Stimulated activated CD8-positive, alpha-beta memory T cell treated with anti-CD3 and anti-CD28 coated beads, Interleukin-7, amount 100 ng/mL, for 48 hours (primary cell): ENCODE measurements at places on chromosomes 2 and 18.
A peak's percentile ranks its signal among the peaks of the same experiment; 100 is the strongest.

DNA sequence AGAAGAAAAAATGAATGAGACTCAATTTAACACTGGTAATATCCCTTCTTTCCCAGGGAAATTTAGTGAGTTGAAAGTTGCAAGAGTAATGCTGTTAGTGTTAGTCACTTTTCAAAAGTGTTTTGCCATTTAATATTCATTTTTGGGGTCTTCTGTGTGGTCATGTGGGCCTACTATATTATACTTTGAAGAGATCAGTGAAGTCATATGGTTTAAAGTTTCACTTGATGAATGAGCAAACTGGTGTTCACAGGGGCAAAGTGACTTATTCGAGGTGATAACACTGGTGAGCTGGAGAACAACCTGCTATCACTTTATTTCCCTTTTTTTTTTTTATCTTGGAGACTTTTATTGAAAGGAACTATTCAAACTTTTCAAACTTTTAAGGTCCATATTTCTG lies 196.0 kb downstream of the PLCL1 start:
- no peak for DNase-seq

DNA sequence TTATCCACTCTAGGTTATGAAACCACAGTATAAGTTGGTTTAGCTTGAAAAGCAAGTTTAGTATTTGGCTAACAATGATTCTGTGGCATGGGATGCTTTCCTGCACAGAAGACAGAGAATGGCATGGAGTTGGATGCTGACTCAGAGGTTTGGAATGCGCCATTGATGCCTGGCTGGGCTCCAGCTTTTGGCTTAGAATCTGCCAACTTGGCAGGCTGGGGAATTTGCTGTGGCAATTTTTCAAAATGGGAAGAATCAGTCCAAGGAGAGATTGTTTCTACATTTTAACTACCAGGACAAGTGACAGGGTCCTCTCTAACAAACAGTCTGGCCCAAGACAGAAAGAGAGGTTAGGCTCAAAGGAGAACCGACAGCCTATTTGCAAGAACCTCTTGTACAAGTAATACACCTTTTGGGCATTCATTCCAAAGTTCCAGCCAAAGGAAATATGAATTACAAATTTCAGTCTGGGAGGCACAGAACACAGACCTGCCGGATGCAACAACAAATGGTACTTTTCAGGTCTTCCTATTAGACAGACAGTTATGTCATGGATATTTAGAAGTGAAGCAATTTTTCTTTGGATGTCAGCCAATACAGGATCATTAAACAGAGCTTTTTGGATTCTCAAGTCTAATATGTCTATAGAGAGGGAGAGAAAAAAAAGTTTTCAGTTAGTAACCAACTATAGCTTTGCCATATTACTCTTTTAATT lies 1027.7 kb downstream of the TMEM182 start:
- no peak for DNase-seq

GRCh38 chr18:22167091-22167470 lies 2.3 kb upstream of the GATA6 start:
- no peak for DNase-seq

GRCh38 chr2:229445019-229445418 lies 173.9 kb upstream of the PID1 start:
- no peak for DNase-seq

- no peak for DNase-seq
Observed at GRCh38 chr2:219644801-219645480, 17.5 kb downstream of the SLC4A3 start.

DNA sequence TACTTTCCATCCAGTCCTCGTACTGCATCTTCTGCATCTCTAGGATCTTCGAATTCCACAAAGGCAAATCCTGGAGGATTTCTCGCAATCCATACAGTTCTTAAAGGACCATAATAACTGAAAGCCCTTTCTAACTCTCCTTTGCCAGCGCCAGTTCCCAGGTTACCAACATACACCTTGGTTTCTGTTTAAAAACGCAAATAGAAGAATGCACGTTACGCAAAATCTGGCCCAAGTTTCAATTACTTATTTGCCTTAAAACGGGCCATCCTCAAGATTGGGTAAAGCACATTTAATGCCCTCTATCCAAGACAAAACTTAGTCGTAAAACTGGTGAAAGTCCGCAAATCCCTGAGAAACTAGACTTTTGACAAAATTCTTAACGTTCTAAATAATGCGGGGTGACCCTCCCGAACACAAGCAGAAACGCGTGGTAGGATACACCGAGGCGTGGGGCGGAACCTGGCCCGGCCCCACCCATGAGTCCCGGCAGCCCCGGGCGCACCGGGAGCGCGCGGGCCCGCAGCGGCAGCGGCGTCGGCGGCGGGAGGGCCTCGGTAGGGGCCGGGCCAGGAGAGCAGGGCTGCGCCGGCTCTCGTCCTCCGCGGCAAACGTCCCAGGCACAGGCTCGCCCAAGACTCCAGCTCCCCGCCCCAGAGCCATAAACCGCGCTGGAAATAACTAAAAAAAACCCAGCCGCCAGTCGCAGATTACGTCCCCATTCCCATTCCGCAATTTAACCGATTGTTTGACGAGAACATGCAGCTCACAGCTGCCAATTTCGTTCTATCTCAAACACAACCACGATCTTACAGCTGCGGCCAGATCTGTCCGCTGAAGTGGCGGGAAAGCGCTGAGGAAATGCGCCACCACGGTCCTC lies 910 bp downstream of the SRSF7 start:
- DNase-seq: peak; percentile 40

DNA sequence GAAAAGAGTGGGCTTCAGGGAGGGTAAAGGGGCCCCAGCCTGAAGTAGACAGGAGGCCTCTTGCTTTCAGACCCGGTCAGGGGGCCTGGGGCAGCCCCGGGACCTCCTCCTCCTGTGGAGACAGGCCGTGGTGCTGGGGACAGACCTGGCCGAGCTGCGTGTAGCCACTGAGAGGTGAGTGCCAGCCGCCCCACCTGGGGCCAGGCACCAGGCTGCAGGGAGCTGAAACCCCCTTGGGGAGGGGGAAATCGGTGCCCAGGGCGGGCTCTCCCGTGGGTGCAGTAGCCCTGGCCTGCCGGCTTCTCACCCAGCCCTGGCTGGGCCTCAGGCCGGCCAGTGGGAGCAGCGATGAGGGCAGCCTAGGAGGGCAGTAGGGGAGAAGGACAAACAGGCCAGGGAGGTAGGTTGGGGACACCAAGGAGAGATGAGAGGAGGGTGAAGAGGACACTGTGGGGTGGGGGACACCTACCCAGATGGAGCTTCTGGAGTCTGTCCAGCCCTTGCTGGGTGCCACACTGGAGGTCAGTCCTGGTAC lies 24.0 kb downstream of the CROCC2 start:
- DNase-seq: no peak

- DNase-seq: no peak
Observed at GRCh38 chr2:36919041-36919837, 47.1 kb downstream of the STRN start.

- no peak for DNase-seq
Observed at GRCh38 chr2:94759211-94759610, 112.0 kb upstream of the TEKT4 start.

- no peak for DNase-seq
Observed at GRCh38 chr2:139469985-139470384, 689.8 kb upstream of the NXPH2 start.

- DNase-seq: no peak
Observed at GRCh38 chr2:220163486-220163885, 536.1 kb downstream of the SLC4A3 start.

- no peak for DNase-seq
Observed at GRCh38 chr2:154488801-154489200, 209.7 kb upstream of the KCNJ3 start.

DNA sequence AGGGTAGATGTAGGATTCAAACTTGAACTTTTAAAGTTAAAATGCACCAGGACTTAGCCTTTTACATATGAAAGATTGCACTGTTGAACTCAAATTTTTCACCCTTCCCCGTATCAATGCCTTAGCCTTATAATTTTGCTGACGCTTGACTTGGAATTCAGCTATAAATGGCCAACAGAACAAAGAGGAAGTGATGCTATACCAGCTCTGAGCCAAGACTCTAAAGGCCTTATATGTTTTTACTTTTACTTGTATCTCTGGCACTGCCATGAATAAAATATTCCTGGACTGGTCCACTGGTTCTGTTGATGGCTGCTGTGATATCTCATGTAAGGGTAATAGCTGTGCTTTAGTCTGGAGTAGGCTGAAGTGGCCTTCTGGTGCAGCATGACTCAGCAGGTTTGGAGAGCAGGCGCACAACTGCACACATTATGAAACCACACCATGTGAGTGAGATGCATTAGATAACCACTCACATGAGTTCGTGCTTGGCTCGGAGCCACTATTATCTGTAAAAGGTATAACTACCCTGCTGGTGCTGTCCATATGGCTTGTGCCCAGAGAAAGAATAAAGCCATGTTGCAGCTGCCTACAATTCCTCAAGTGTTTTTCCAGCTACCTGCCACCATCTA lies 8.4 kb upstream of the IER3IP1 start:
- no peak for DNase-seq

- no peak for DNase-seq
Observed at GRCh38 chr2:67323209-67323991, 73.7 kb upstream of the ETAA1 start.

- no peak for DNase-seq
Observed at GRCh38 chr2:8424997-8425900, 256.6 kb upstream of the ID2 start.

- DNase-seq: no peak
Observed at GRCh38 chr18:8699948-8700347, 5.4 kb upstream of the MTCL1 start.

DNA sequence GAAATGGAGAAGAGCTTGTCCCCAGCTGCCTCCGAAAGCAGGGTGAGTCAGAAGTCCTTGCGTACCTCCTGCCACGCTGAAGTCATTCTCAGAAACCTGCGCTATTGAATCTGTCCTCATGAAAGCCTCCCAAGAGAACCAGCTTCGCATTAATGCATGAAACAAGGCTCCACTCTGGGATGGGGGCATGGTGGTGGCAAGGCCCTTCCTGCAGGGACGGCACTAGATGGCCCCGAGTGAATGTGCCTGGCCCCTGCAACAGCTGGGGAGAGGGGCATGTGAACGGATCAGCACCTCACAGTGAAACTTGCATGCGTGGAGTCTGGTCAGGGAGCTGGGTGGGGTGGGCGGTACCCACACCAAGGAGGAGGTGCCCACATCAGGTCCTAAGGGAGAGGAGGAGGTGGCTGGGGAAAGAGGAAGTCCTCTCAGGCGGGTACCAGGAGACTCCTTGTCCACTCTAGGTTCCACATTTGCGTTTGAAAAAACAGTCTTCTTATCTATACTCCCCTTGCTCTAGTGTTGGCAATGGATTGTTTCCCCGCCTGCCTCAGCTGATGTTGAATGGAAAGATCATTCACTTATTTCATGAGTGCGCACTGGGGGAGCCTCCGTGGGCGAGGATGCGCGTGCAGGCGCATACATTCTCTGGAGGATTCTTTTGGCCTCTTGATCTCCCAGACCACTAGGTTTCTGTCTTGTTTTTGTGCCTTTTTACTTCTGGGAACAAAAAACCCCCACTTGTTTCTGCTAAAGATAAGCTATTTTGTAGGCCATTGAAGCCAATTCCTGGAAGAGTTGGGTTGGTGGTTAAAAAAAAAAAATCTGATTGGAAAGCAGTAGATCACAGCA lies 104.7 kb downstream of the KLHL29 start:
- DNase-seq: no peak
